ENCODE measurements at places on chromosomes 5 and 9.
A peak's percentile ranks its signal among the peaks of the same experiment; 100 is the strongest.

DNA sequence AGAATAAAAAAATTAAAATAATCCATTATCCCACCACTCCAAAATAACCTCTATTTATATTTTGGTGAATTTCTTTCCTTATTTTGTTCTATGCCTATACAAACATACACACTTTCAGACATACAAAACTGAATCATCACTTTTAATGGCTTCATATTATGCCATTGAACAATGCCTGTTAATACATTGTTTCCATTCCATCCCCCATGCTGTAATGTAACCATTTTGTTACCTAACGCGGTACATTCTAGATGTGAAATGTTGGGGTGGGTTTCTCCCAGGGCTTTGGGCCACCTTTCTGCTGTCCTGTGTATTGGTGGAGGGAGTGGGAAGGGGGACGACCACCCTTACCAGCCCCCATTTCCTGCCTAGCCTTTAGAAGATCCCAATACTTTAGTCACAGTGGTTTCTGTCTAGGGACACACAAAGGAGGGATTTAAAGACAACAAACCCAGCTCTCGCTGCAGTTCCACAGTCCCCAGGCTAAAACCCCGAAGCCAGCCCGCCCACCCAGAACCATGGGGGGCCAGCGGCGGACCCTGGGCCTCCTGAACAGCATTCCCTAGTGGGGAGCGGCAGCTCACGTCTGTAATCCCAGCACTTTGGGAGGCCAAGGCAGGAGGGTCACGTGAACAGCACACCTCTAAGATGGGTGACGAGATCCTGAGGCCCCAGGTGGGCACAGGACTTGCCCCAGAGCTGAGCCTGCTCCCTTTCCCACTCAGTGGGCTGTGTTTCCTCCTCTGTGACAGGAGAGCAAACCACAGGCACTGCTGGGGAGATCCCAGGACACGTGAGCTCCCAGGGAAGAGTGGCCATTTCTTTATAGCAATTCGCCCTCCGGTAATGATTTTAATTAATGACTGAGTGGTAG lies 56.9 kb upstream of the STXBP1 start:
- no peak overlapping the region for H3K27ac ChIP-seq
- H3K36me3 ChIP-seq = no peaks in the 10 kb centered on the region
- H3K4me1 ChIP-seq = peaks cover 35% of the 10 kb centered on the region
- DNase-seq = no peak

- no peak for DNase-seq
- H3K27me3 ChIP-seq = no peaks in the 10 kb centered on the region
- H3K36me3 ChIP-seq = no peaks in the 10 kb centered on the region
- H3K4me3 ChIP-seq = no peak overlapping the region
- H3K4me1 ChIP-seq = no peaks in the 10 kb centered on the region
Observed at GRCh38 chr5:20033881-20034280, 45.9 kb upstream of the CDH18 start.

DNA sequence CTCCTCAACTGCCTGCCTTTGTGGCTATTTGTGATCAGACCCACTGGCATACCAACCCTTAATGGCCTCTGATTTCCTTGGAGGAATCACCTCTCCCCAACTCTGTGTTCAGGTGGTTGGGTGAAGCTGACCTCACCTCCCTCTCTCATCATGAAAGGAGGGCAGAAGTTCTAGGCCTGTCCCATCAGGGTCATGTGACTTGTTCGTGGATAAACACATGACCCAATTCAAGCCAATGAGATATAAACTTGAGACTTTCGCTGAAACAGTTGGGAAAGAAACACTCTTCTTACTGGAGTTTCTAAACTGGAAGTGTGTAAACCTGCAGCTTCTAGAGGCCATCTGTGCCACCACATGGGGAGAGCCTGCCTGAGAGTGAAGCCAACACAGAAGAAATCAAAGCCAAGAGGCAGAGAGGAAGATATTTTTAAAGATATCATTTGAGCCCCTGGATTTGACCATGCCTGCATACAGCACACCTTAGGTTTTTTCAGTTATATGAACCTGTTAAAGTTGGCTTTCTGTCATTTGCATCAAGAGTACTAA lies 5.8 kb downstream of the GABBR2 start:
- no peak overlapping the region for H3K4me3 ChIP-seq
- peaks cover 37% of the 10 kb centered on the region for H3K27me3 ChIP-seq

GRCh38 chr5:111197523-111197922 lies 26.7 kb upstream of the CAMK4 start:
- peaks cover 12% of the 10 kb centered on the region for H3K4me1 ChIP-seq
- H3K36me3 ChIP-seq = no peaks in the 10 kb centered on the region
- DNase-seq = no peak
- peaks cover 2% of the 10 kb centered on the region for H3K27me3 ChIP-seq

- peaks cover 11% of the 10 kb centered on the region for H3K4me1 ChIP-seq
- peaks cover 10% of the 10 kb centered on the region for H3K27me3 ChIP-seq
- DNase-seq = no peak
Observed at GRCh38 chr9:133873461-133873891, 118.6 kb downstream of the VAV2 start.

DNA sequence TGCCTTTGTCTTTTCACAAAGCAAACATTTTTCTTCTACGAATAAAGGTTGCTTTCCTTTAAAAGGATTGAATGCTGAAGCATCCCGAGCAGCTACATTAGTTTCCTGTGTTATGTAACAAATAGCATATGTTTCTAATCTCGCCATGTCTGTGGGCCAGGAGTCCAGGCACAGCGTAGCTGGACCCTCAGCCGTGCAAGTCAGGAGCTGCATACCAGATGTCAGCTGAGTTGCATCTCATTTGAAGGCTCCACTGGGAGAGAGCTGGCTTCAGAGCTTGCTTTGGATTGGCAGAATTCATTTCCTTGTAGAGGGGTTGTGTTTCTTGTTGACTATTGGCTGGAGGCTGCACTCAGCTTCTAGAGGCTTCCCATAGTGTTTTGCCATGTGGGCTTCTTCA lies 16.0 kb upstream of the GOLPH3 start:
- H3K4me3 ChIP-seq = no peak overlapping the region
- peaks cover 10% of the 10 kb centered on the region for H3K27me3 ChIP-seq
- DNase-seq = no peak
- no peak overlapping the region for H3K27ac ChIP-seq
- no peaks in the 10 kb centered on the region for H3K4me1 ChIP-seq

GRCh38 chr5:119174578-119175163 lies 103.8 kb downstream of the DMXL1 start:
- DNase-seq = no peak
- H3K4me1 ChIP-seq = no peaks in the 10 kb centered on the region
- H3K27ac ChIP-seq = no peak overlapping the region
- H3K4me3 ChIP-seq = no peak overlapping the region

DNA sequence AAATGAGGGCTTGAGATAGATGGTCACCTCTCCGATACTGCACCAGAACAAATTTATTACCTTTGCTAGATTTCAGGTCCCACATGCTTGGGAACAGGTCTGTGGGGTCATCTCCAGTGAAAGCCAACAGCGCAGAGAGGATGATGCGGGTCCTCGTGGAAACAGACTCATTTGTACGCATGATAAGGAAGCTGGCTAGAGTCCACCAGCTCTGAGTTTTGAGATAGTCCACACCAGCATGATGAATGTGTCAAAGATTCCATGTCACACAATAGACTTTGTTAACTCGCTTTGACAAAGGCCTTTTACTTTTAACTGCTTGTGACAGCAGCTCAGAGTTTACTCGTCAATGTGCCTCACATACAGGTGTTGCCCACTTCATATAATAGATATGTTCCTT lies 105.4 kb upstream of the TBCA start:
- H3K4me1 ChIP-seq = peaks cover 29% of the 10 kb centered on the region
- H3K36me3 ChIP-seq = no peaks in the 10 kb centered on the region
- no peak for DNase-seq
- H3K27ac ChIP-seq = peak overlapping the region; percentile 88
- H3K4me3 ChIP-seq = no peak overlapping the region
- H3K27me3 ChIP-seq = peaks cover 11% of the 10 kb centered on the region

- H3K27ac ChIP-seq = no peak overlapping the region
- H3K36me3 ChIP-seq = no peaks in the 10 kb centered on the region
- peak; percentile 61 for DNase-seq
- no peaks in the 10 kb centered on the region for H3K27me3 ChIP-seq
- H3K4me3 ChIP-seq = no peak overlapping the region
Observed at GRCh38 chr9:111992523-111992922, 95.9 kb downstream of the UGCG start.

All from activated naive CD4-positive, alpha-beta T cell treated with anti-CD3 and anti-CD28 coated beads for 36 hours (primary cell).